ENCODE measurements at places on chromosomes 3 and 15. TPM values are rescaled to one million over a fixed set of nuclear protein-coding genes. Genes with fewer than 3 reads are reported as not detected.

Gene ALG3
- 92.5 TPM for total RNA-seq

DNA sequence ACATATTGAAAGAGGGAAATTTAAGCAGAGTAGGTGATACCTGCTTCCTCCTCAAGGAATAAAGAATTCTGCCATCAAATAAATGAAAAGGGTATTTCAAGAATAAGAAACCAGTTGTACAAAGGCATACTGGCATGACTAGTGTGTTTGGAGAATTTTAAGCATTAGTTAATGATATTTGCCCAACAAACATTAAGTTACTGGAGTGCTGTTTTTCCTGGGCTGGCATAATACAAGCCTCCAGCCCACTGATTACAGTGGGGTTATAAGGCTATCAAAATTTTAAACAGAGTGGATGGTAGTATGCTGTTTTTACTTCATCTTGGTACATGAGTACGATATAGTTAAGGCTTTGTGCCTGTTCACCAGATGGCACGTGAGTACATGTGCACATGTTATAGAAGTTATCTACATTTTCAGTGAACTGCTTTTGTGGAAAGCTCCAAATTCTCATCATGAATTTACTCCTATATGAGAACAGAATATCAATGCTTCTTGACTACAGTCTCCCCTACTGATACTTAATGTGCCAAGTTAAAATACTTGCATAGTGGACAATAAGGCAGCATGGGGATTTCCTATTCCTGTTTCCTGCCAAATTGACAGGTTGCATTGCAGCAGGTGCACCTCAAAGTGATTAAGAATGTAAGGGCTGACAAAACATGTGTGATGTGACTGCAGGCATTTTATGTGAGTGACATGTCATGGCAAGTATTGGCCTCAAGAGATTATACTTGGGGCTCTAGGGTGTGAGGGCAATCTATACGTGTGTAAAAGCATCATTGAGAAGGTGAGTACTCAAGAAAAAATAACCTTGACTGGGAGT, 14.9 kb downstream of the NAALADL2 start:
- DNase-seq = no peak

- DNase-seq = no peak
Measured at GRCh38 chr3:11001020-11001657, 8.6 kb downstream of the SLC6A1 start.

Gene FGF12
- total RNA-seq = not detected

Gene SKOR1
- 0.15 TPM for total RNA-seq

Gene POLQ
- total RNA-seq = 2.9 TPM

DNA sequence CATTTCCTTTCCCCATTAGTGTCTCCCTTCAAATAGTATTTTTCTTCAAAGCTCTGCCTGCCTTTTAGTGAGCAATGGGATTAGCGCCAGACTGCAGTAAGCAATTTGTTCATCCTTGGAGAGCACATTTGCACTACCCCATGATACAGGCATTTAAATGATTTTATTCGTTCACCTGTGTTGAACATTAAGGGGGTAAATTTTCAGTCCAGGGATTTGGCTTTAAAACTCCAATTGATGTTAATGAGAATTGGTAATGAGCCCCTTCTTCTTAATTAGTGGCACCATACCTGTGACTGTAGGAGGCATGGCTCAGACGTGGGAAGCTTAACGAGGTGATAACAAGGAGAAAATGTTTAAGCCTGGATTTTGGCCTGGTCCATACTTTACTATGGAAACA, 161.4 kb upstream of the NANOGP8 start:
- DNase-seq = no peak

Gene GHRL
- total RNA-seq = 0.45 TPM

Gene IGSF11
- total RNA-seq = not detected

Gene IL17RC
- 0.40 TPM for total RNA-seq

DNA sequence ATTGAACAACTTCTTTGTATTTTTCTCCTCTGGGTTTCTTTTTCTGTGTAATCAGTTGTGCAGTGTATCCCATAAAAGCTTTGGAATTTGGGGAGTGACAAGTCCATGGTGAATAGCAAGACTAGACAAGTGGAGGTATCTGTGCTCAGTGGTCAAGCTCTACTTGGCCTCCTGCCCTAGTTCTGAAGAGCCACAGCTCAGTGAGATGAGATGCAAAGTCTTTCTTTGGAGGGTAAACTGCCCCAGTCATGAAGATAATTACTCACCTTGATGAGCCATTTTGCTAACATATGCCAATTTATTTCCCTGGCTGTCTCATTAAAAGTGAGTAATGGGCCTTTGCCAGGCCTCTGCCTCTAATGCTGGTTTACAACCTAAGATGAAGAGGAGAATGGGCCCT, 271.2 kb upstream of the TRIM42 start:
- DNase-seq = no peak

GRCh38 chr3:38843898-38844297, 27.9 kb upstream of the SCN10A start:
- DNase-seq = no peak

- no peak for DNase-seq
Measured at GRCh38 chr3:25097023-25097422, 331.0 kb upstream of the RARB start.

Gene FILIP1L
- total RNA-seq = 0.08 TPM

GRCh38 chr3:53645754-53646153, 151.3 kb downstream of the CACNA1D start:
- DNase-seq = no peak

Gene TRA2B
- 355 TPM for total RNA-seq

DNA sequence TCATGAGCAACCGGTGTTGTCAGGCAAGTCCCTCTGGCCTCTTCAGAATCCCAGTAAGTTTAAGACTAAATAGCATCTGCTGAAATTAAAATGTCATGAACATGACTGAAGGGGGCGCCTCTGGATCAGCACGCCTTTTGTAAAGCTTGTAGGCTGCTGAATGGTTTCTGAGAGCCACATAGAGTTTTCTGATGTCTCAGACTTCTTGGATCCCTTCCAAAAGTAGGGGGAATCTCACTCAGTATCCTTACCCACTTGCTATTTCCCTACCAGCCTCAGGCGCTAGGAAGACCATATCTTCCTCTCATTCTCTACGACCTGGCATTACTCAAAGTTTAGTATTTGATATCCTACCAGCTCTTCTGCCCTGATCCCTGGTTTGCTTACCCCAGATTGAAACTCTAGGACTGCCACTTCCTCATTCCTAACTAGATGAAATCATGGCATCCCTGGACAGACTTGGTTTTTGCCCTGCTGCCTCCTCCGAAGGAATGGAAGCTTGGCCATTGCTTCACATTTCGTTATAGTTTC, 62.7 kb upstream of the CD47 start:
- DNase-seq = peak; percentile 43

Measured in activated T-cell treated with anti-CD3 and anti-CD28 coated beads, Interleukin-2, amount 50 U/mL, for 4 hours (primary cell).